ENCODE measurements at places on chromosomes 6 and 20.

- peak; percentile 88 for ATAC-seq
Measured at GRCh38 chr6:158803733-158804143, 15.4 kb downstream of the EZR start.

GRCh38 chr20:42739683-42740082 is 450.0 kb downstream of the PTPRT start:
- no peak for ATAC-seq

- no peak for ATAC-seq
Measured at GRCh38 chr6:89199579-89199978, 17.6 kb downstream of the GABRR1 start.

DNA sequence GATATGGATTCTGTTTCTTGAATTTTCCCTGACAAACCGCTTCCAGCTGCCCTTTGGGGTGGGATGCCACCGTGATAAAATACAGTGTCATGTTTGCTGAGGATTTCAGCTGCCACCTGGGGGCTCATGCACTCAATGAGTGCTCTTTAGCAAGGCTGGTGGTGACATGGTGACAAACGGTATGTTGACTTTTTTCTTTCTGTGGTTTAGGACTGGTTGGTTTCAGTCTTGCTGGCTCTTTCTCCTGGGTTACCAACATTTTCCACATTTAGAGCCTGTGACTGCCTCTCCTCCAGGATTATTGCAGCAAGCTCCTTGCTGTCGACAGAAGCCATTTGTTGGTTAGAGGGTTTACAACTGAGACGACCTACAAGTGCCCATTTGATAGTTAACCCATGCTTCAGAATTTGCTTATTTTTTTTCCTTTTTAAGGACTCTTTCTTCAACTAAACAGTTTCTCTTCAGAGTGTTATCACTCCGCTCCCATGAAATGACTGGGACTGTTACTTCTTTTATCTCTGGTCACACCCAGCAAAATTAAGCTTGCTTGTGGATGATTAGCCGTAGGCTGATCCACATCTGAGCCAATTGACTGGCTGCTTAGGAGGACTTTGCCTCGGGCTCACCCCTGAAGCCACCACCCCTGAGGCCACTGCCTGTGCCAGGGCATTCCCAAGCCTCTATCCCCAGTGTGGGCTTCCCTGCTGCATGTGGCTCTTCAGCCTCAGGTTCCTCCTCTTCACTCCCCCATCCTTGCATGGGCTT is 48.4 kb upstream of the CDYL start:
- peak; percentile 44 for ATAC-seq

- ATAC-seq, result no peak
Measured at GRCh38 chr20:41086402-41087324, 50.7 kb upstream of the PLCG1 start.

GRCh38 chr20:24489631-24490260 is 20.3 kb downstream of the SYNDIG1 start:
- ATAC-seq, result no peak

DNA sequence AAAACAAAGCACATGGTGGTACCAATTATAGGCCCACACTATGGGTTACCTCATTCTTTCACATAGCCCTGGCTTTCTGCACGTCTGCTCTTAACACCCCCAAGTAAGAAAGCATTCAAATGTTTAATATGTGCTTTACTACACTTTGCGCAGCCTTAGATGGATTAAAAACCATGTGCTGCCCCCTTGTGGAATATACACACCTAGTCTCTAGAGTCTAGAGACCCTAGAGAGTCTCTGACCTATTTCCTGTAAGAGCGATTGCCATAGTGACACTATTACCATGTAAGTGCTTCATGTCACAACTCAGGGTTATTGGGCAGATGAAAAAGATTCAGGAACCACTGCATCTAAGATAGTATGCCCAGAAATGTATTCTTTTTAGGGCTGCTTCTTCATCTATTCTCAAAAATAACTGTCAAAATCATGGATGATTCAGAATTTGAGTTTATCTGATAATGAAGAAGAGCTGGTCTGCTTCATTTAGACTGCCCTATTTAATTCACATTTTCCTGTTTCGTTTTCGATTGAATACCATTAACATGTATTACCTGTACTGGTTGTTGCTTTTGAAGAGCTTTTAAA is 186.3 kb downstream of the ADGB start:
- ATAC-seq, result peak; percentile 41

DNA sequence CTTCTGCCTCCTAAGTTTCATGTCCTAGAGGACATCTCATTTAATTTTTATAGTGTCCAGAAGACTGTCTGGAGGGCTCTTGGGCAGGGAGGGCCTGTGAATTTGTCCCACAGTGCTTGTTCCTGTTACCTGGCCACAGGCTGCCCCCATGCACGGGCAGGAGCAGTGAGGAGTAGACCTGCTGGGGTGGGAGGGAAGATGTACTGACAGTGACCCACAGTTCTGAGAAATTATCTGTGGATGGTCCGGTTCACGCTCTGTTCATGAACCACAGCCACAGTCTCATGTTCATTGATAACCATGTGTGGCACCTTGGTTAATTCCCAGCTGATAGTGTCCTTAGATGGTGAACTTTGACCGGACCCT is 18.8 kb upstream of the ZNF831 start:
- no peak for ATAC-seq

DNA sequence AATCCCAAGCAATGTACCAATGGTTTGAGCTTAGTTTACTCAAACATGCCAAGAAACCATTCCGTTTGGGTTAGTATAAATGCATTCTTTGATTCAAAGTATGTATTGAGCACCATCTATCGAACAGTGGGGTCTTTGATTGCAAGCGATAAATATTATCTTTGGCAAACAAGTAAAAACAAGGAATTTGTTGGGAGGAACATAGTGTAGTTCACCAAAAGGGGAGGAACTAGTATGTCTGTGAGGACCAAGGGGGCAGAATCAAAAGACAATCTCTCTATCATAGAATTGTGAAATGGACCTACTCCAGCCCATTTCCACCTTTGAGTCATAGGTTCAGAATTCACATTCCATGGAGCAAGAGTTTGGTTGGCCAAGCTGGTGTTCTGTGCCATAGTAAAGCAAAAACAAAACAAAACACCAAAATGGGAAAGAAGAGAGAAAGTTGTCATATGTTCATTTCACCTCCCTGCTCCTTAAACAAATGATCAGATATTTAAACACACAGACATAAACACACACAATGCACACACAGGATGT is 266.0 kb downstream of the TSHZ2 start:
- ATAC-seq, result no peak

DNA sequence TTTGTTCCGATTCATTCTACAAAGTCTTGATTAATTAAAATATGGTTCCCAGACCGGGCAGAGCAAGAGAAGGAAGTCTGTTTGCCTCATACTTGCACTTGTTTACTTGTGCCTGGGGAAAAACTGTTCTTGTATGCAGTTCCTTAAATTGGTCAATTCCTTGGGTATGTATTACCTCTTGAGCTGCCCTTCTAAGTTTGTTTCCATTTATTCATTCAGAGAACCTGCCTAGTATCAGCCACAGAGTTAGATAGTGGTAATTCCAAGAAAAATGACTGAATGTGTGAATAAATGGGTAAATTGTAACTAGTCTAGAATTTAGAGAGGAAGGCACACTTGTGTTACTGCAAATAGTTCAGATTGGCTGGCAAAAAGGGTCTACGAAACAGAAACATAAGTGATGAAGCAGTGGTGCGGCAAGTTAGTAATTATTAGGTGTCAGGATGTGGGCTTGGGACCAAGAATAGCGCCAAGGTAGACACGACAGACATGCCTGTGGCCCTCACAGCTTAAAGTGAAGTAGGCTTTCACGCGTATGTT is 525 bp upstream of the MAK start:
- peak; percentile 86 for ATAC-seq

- ATAC-seq, result no peak
Measured at GRCh38 chr20:50073500-50073899, 39.5 kb downstream of the UBE2V1 start.

DNA sequence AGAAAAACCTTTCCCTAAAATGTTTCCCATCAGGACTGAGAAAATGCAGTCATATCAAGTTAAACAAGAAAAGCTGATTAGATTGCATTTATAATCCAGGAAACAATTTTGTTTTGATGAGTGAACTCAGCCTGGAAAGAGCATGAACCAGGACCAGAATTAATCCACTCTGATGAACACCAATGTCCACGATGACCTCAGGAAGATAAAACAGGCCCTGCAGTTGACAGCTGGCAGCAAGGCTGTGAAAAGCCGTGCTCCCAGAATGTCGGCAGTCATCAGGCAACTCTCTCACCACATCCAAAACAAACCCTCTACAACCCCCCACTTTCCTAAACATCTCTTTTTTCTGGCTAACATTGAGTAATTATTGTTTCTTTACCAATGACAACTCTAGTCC is 74.0 kb upstream of the PROKR2 start:
- no peak for ATAC-seq

DNA sequence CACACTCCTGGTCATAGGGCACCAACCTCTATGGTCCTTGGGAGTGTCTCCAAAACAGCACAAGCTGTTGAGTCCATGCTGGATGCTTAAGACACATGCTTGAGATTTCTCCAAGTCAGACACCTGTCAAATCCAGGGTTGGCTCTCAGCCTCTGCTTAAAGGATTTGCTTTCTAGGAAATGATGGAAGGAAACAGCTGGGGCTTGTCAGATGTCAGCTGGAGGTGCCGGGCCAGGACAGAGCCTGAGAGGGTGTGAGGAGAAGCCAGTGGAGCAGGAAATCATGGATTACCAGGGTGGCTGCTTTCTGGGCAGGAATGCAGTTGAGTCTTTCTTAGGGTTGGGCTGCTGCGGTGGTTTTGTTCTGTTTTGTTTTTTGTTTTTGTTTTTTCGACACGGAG is 83.0 kb upstream of the FAM184A start:
- ATAC-seq, result no peak

GRCh38 chr20:37990571-37991151 is 42.6 kb downstream of the TTI1 start:
- ATAC-seq, result peak; percentile 98

- no peak for ATAC-seq
Measured at GRCh38 chr6:37525460-37526357, 26.0 kb upstream of the CCDC167 start.

- no peak for ATAC-seq
Measured at GRCh38 chr6:32883789-32884188, 29.8 kb downstream of the PSMB9 start.

GRCh38 chr6:145660676-145661075 is 74.6 kb downstream of the EPM2A start:
- ATAC-seq, result no peak

- no peak for ATAC-seq
Measured at GRCh38 chr6:72559067-72559466, 62.8 kb upstream of the KCNQ5 start.

GRCh38 chr6:168130697-168131371 is 51.8 kb upstream of the FRMD1 start:
- no peak for ATAC-seq

- ATAC-seq, result no peak
Measured at GRCh38 chr20:20489648-20490341, 121.9 kb downstream of the INSM1 start.

- no peak for ATAC-seq
Measured at GRCh38 chr20:9126527-9126926, 57.6 kb downstream of the PLCB4 start.

GRCh38 chr20:1035466-1035865 is 33.4 kb upstream of the RSPO4 start:
- no peak for ATAC-seq

DNA sequence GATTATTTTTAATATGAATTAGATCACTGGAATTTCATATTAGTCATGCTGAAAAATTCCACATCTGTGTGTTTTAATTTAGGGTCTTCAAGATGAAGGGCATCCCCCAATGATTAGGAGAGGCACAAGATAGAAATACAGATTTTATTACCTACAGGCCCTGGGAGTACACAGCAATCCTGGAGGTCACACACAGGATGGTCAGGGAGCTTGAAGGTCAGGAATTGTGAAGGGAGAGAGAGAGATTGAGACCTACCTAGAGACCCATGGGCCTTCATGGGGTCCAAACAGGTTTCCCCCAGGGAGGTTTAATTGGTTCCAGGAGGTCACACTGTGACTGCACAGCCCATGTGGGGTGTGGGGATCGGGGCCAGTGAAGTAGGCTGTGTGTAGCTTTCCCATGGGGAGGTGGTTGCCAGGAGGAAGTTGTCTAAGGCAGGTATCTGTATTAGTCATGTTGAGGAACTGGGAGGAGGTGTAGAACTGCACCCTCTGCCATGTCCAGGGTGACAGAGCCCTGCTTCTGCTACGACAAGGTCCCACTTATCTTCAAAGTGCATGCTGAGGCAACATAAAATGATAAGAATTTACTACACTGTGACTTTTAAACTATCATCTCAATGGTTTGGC is 18.3 kb downstream of the SNX9 start:
- ATAC-seq, result peak; percentile 99

GRCh38 chr20:38764567-38765318 is 16.5 kb downstream of the ACTR5 start:
- ATAC-seq, result no peak

DNA sequence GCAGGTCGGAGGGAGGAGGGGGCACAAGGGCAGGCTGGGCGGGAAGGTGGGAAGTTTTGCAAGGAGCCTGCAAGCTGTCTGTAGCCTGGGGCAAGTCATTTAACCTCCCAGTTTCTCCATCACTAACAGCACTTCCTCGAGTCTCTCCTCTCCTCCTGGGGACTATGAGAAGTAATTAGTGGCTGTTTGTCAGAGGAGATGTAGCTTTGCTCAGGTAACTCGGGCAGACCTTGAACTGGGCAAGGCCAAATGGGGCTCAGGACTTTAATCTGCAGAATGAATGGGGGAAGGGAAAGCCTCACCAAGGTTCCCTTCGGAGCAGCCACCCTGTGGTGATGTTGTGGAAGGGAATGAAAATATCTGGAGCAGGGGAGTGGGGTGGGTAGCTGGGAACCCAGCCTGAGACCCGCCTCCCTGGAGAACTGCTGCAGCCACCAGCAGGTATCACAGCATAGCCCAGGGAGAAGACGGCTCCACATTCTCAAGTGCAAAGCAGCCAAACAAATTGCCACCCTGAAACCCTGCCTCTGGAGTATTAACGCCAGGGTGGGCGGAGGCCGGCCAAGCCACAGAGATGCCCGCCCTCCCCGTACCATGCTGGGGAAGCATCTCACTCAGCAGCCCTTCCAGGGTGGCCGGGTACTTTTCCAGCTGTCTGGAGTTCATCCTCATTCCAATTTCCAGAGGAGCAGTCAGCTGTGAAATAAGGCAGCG is 6.1 kb upstream of the LEMD2 start:
- ATAC-seq, result no peak

DNA sequence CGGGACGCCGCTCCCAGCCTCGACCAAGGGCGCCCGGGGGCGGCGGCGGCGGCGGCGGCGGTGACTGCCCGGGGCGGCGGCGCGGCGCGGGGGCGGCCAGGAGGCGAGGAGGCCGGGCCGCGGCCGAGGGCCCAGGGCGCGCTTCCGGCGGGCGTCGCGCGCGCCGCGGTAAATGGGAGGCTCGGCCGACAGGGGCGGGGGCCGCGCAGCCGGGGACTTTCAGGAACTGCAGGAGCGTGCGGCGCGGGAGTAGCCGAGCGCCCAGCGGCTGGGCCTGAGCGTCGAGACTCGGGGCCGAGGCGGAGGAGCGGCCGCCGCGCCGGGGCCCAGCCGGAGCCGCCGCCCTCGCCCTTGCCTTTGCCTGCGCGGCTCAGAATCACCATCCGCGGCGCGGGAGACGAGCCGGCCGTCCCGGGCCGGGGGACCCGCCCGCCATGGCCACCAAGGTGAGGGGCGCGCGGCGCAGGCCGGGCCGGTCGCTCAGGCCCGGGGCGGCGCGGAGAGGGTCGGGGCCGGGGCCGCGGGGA is at the start of gene SNX9:
TSS of gene SNX9 (plus strand) at position 246 of the 527 bp plus-strand sequence. CDS start at position 435, 189 bp downstream.
- ATAC-seq, result peak; percentile 85

- ATAC-seq, result peak; percentile 73
Measured at GRCh38 chr6:33929575-33930288, 125.9 kb upstream of the MLN start.
